Femur (tissue), 1 donor: ENCODE measurements at places on chromosomes 1 and 21.

- no peak for DNase-seq
Measured at GRCh38 chr1:66980745-66981367, 56.1 kb downstream of the MIER1 start.

DNA sequence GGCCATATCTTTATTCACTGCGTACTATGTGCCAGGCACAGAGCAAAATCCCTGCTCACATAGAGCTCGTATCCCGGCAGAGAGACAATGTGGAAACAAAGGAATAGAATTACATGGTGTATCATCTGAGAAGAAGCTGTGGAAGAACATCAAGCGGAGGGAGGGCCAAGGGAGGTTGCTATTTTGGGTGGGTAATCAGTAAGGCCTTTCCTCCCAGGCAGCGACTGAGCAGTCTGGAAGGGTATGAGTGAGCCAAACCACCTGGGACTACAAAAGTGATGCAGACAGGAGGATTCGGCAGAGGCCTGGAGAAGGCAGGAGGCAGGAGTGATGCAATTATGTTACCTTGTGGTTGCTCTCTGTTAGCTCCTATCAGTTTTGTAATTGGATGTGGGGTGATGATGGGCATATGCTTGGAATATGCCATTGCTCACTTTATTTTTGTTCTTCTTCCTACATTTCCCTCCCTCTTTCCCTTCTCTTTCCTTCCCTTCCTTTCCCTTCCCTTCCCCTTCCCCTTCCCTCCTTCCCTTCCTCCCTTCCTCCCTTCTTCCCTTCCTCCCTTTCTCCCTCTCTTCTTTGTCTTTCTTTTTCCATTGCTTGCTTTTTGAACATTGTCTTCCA, 172.9 kb downstream of the DISC1 start:
- DNase-seq: no peak

GRCh38 chr1:7284839-7285435, 486.2 kb upstream of the VAMP3 start:
- no peak for DNase-seq

GRCh38 chr1:117834416-117834815, 95.0 kb downstream of the GDAP2 start:
- DNase-seq: peak; percentile 40

DNA sequence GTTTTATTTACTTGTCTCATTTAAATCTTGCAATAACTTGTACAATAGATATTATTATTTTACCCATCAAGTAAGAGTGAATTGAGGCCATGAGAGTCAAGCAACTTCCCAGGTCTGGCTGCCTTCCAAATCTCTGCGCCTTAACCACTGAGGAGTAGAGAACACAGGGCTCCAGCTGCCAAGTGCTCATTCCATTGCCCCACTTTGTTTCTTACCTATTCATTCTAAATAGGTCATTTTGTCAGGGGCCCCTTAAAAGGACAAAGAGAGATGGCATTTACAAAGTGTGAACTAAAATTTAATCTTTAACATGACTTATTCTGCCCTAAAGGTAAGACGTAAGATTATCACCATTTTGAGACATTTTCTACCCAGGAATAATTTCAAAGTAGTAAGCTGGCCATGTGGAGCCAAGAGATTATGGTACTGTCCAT, 3.5 kb downstream of the PPP1R15B start:
- DNase-seq: peak; percentile 68

DNA sequence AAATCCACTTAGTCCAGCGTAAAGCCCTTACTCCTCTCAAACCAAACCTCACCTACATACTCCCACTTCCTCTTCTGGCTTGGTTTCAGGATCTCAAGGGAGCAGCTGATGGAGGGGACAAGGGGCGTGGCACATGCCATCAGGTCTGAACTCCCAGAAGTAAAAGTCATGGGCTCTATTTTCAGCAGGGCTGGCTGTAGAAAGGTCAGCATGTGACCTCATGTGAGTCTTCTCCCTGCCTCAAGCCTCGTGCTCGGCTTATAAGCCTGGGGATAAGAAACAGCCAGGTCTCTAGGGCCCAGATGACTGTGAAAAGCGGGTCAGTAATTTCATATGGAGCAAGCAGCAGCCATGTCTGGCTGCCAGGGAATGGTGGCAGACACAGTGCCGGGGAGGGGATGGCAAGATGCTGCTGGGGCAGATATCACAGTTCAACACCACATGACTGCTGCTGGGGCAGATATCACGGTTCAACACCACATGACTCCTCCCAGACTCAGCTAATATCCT, 227.9 kb downstream of the KCNH1 start:
- DNase-seq: no peak

DNA sequence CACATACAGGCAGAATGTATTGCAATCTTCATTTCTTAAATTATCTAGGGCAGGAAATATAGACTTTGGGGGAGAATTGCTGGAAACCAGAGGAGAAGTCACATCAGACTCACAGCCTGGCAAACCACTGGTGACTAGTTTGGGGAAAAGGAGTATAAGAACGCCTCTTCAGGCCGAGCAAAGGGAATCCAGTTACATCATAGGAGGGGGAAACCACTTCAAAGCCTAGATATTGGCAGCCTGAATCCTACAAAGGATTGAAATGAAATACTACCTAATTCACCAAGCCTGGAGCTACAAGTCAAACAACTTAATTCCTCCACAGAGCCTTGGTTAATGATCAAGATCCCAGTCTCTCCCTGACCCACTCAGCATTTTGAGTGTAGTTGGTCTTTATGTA, 121.7 kb downstream of the SLC30A10 start:
- DNase-seq: no peak

GRCh38 chr1:204206121-204206520, 7.7 kb downstream of the GOLT1A start:
- DNase-seq: no peak

DNA sequence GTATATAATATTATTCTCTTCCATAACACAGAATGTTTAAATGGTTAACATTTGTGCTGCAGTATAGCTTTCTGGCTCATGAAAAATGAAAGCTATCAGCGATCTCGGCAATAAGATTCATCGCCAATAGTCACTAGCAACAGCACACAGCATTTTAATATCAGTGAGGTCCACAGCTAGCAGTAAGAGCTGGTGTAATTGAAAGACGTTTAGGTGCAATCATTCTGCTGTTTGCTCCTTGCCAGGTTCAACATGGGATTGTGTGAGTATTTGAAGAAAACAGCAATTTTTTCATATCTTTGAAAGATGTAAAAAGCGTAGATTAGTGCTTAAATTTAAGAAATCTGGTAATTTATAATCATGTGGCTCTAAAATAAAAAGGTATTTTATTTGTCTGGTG, 20.1 kb downstream of the PRKACB start:
- DNase-seq: no peak

- no peak for DNase-seq
Measured at GRCh38 chr1:174276087-174276486, 116.8 kb downstream of the RABGAP1L start.

- no peak for DNase-seq
Measured at GRCh38 chr1:89780721-89781120, 40.1 kb upstream of the LRRC8D start.

DNA sequence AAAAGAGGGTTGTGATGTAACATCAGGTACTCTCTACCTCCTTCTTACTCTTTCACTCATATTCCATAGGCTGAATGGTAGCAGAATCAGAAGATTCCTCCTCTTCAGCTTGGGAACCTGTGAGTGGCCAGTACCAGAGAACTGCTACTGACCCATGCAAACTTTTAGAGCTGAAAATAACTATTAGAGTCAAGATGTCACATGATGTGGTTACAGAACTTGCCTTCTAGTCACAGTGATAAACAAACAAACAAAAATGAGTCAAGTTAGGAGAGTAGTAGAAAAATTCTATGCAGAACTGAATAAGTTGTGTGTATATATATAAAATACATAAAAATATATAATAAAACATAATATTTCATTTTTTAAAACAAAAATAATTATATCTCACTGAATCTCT, 47.6 kb upstream of the RGS1 start:
- no peak for DNase-seq

DNA sequence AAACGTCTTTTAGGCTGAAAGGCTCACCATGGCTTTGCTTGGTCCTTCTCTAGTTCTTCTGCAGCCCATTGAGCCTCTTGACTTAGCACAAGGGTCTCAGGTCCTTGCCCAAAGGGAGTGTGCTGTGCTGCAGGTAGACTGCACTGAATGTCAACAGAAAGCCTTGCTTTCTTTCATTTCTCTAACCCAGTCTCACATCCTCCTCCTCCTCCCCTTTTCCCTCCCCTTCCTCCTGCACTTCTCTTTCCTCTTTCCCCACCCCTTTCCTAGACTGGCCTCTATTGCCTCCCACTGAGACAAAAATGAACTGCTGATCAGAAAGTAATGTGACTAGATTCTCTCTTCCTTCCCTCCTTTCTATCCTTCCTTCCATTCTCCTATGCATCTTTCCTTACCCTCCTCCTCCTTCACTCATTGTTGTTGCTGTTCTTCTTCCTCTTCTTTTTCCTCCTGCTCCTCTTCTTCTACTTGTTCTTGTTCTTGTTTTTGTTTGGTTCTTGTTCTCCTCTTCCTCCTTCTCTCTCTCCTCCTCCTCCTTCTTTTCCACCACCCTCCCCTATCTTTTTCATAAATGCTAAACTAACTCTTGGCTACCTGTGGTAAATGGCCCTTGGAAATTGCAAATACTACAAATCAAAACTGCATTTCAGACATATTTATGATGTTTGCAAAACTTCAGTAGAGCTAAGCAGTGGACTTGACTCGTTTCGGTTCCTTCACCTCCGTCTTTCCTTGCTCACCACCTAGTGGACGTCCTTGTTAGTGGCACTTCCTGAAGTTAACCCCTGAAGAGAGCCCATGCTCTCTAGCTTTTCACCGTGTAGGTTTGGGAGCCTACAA, at the start of gene SELL:
Gene SELL, minus strand, starts transcription at position 152 of the 840 bp plus-strand sequence. Its CDS starts 122 bp downstream, at position 30.
- peak; percentile 68 for DNase-seq

- DNase-seq: no peak
Measured at GRCh38 chr1:219517031-219517430, 95.9 kb downstream of the ZC3H11B start.

- DNase-seq: peak; percentile 50
Measured at GRCh38 chr1:160768295-160768657, 27.7 kb upstream of the LY9 start.

DNA sequence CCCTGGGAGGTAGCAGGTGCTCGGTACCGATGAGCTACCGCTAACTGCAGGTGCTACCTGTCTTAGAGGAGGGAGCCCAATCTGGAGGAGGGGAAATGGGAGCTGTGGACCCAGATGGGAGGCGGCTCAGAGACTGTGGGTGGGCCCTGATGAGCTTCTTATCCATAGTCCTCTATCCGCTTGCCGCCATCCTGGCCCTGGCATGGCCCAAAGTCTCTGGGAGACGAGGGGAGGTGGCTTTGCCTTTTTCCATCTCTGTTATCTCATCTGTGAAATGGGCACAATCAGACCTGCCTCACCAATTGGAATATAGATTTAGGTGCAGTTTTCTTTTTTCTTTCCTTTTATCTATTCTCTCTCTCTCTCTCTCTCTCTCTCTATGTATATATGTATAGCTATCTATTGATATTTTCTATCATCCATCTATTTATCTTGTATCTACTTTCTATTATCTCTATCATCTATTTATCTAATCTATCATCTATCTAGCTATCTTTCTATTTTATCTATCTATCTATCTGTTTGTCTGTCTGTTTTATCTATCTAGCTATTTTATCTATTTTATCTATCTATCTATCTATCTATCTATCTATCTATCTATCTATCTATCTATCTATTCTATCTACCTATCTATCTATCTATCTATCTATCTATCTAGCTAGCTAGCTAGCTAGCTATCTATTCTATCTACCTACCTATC, 16.5 kb downstream of the TNFRSF1B start:
- no peak for DNase-seq

GRCh38 chr1:37486680-37487618, 12.6 kb downstream of the ZC3H12A start:
- peak; percentile 82 for DNase-seq
